ENCODE measurements at places on chromosomes 4 and X.
A peak's percentile ranks its signal among the peaks of the same experiment; 100 is the strongest.

DNA sequence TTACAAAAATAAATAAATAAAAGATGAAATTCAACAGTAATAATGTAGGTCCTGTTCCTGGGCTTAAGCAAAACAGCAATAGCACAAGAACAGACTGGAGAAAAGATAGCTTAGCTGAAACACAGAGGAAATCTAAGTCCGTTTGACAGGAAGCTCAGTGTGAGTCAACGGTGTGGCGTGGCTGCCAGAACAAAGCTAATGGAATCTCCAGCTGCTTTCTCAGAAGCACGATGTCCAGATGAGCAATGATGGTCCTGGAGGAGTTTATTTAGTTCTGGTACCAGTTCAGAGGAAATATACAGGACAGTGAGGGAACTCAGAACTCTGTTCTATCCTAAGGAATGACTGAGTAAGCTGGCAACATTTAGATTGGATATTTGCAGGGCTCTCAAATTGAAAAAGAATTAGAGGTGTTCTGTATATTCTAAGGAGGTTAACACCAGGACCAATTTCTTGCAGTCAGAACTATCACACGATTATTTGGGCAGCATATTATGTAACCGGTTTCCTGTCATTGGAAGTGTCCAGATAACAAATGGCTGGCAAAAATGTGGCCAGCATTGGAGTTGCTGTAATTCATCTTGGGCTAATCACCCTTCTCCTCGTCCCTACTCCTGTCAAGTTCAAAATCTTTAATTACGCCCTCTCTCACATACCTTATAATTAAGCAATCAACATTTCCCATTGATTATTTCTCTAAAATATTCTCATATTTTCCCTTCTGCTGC, 12.7 kb downstream of the GAB3 start:
- DNase-seq: no peak

- DNase-seq: no peak
Observed at GRCh38 chr4:70749313-70749712, 27.5 kb downstream of the RUFY3 start.

- no peak for DNase-seq
Observed at GRCh38 chr4:177974461-177974860, 532.2 kb upstream of the AGA start.

GRCh38 chrX:135308345-135308855, 880 bp upstream of the ETDC start:
- DNase-seq: no peak

GRCh38 chr4:81179326-81179725, 35.7 kb downstream of the PRKG2 start:
- DNase-seq: no peak

- DNase-seq: no peak
Observed at GRCh38 chrX:48071064-48071985, at the start of gene ZNF630. Gene ZNF630 (minus strand): TSS chrX:48071640. CDS start chrX:48066886, 4,754 bp downstream.

DNA sequence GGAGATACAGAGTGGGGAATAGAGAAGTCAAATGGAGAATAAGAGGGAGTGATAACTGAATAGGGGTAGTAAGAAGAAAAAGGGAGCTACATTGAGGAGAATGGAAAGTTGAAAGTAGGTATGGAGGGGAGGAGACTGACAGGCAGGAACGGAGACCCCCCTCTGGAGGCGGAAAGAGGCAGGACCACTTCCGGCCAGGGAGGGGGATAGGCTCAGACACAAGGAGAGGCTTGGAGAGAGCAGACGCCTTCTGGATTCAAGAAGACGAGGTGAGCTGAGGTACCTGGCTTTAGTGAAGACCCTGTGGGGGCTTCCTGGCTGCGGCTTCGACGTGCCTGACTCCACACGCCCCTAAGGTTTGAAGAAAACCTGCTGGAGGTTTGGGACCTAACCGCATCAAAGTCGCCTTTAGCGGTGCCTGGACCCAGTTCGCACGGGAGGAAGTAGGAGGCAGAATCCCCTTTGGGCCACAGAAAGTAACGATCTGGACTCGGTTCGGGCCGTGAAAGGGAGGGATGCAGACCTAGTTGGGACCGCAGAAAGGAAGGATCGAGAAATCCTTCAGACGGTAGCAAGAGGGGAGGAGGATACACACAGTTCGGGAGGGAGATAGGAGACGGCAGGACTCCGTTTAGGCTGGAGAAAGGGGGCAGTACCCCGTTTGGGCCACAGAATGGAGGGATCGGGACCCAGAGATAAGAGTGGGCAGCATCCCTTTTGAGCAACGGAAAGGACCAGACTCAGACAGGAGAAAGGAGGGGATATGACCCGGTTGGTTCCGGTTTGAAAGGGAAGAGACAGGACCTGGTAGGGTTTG, at the start of gene TRO:
Gene TRO, plus strand, starts transcription at position 215 of the 817 bp plus-strand sequence. CDS start 1,423 bp downstream, outside the sequence.
- peak; percentile 3 for DNase-seq

DNA sequence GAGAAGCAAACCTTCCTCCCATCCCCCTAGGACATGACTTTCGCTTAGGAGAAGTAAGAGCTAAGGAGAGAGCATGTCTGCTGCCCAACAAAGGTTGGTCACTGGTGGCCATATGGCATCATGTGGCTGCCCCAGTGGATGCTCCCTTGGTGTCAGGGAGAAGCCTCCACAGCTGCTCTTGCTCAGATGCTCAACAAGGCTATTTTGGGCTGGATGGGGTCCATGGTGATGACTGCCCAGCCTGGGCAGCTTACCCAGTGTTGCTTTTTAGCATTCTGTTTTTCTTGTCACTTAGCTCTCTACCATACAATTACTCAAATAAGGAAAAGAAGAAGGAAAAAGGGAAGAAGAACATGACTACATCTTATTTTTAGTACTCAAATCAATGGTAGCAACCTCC, 48.9 kb upstream of the PPARGC1A start:
- no peak for DNase-seq

GRCh38 chrX:110086162-110086915, 83.4 kb downstream of the TMEM164 start:
- DNase-seq: no peak

- DNase-seq: no peak
Observed at GRCh38 chr4:14375816-14376215, 626.5 kb upstream of the CPEB2 start.

DNA sequence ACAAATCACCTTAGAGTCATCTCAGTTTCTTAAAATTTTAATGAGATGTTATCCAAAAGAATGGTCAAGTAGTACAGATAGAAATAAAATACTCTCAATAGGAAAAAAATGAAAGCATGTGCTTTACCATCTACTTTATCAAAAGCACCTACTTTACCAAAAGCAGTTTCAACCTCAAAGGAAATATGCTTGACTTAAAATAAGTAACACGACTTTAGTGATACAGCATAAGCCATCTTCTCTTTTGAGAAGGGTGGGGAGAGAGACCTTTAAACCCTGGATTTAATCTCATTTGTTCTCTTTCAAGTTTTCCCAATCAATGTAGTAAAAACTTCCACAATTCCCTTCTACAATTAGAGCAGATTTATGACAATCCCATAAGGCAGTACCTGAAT, 26.5 kb downstream of the OTUD4 start:
- no peak for DNase-seq

GRCh38 chr4:4526401-4526800, 15.4 kb downstream of the STX18 start:
- no peak for DNase-seq

DNA sequence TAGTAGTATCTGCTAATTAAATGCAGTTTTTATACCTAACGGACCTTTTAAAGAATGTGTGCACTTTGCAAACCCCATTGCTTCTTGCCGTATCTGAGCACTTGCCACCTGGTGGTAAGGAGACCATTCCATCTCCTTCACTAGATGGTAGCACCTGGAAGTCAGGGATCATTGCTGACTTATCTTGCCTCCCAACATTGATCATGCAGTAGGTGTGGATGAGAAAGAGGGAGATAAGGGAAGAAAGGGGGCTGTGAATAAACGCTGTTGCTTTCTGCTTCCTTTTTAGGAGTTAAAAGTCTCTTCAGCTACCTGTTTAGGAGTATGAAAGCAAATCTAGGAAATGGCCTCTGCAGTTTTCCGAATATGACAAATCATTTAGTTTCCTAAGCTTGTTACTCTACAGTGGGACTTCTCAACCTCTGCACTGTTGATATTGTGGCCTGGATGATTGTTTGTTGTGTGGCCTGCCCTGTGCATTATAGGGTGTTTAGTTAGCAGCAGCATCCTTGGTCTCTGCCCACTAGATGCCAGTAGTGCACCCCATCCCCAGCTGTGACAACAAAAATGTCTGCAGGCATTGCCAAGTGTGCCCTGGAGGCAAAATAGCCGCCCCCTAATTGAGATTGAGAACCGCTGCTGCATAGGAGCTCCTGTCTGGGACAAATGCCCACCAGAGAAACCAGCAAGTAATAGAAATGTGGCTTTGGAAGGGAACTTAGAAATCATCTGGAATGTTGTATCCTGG, 38.8 kb downstream of the GAB1 start:
- no peak for DNase-seq

GRCh38 chr4:27836523-27836922, 975.9 kb downstream of the STIM2 start:
- peak; percentile 43 for DNase-seq

DNA sequence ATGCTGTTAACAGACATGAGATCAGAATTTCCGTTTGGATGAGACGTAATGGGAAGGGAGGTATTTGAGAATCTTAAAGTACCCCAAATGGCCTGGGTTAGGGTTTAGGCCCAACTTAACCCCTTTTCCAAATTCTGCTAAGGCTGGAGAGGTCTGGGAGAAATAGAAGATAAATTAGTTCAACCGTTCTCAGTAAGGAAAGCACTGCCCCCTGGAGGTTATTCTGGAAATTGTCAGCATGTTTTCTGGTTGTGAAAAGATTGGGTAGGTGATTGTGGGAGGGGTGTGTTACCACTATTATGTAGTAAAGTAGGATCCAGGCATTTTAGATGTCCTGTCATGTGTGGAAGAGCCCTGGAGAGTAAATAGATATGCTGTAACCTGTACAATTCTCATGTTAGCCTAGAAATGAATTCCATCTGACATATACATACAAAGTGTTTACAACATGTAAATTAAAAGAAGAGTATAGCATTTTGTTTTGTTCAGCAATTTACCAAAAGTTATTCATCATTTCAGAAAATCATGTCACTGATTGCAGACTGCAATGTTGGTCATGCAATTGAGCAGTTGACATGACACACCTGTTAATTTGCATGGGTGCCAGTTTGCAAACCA, 26.8 kb upstream of the GRXCR1 start:
- DNase-seq: peak; percentile 4

DNA sequence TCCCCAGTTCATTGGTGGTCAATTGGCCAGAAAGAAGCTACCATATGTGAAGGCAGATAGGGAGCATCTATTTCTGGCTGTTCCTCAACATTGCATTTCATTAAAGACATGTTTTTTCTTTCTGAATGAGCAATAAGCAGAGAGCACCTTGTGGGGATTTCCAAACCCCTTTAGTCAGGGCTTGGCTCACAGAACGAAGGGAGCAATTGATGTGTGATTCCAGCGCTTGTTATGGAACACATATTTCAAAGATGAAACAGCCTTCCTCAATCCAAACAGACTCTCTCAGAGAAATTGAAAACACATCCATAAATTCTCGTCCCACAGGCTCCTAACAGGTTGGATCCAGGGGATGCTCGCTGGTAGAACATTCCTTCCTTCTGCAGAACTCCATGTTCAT, 84.1 kb downstream of the CLCN4 start:
- DNase-seq: peak; percentile 57

GRCh38 chr4:47315346-47315745, 148.2 kb downstream of the COMMD8 start:
- peak; percentile 18 for DNase-seq

- no peak for DNase-seq
Observed at GRCh38 chrX:114717921-114718320, 134.0 kb downstream of the HTR2C start.

- DNase-seq: peak; percentile 59
Observed at GRCh38 chr4:118373614-118374255, 20.9 kb upstream of the PRSS12 start.

DNA sequence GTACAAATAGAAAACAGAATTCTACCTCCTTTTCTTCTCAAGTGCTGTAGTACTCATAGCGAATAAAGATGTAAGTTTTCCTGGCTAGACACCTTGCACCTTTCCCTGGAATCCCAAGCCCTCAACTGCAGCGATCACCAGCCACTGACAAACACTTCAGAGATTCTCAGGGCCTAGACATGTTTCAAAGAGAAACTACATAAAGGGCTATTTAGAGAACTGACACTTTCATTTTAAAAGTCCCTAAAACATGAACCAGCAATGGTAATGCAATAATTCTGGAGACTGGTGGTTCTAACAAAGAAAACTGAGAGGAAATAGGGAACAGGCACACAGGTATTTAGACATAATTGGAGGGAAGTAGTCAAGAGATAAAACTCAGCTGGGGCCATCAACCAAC, 35.7 kb downstream of the FANCB start:
- no peak for DNase-seq

DNA sequence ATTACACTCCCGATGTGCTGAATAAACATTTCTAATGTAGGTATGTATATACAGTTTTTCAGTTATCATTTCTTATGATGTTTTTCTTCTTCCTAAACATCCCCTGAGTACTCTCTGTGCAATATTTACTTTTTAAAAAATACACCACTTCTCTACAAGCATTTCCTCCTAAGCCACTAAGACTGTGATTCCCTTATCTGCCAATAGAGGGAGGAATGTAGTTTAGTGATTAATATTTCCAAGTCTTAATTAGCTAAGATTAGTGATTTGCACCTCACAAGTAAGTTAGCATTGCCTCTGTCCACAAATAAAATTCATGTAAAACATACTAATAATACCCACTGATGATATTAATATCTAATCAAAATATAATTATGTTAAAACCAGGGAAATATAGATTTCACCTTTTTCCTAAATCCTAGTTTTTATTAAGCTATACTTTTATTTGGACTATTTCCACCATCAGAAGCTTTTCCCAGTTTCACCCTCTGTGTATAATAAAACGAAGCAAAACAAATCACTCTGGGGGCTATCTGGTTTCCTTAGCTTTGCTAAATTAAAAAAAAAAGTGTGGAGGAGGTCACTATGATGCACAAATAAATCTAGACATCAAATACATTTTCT, 909.1 kb downstream of the FAT4 start:
- DNase-seq: no peak

GRCh38 chr4:151250706-151251105, 26.3 kb upstream of the PRSS48 start:
- DNase-seq: no peak

DNA sequence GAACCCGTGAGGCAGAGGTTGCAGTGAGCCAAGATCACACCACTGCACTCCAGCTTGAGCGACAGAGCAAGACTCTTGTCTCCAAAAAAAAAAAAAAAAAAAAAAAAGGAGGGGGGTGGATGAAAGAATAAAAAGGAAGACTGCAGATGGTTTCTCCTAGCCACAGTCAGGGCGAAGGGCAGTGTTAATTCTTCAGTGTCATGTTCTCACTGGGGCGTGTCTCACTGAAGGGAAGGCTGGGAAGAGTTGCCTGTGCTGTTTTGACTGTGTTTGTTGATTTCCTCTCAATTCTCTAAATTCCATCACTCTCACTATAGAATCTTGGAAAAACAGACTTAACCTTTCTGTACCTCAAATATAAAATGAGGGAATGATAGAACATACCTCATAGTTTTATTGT, 71.6 kb upstream of the DHX15 start:
- DNase-seq: no peak

All from fibroblast of skin of left biceps (primary cell).